Left hindlimb (tissue), 1 donor: ENCODE measurements at places on chromosomes 12 and 14.
A peak's percentile ranks its signal among the peaks of the same experiment; 100 is the strongest.

- DNase-seq, result no peak
Observed at GRCh38 chr14:54083549-54084239, 127.1 kb upstream of the BMP4 start.

- DNase-seq, result no peak
Observed at GRCh38 chr12:3049611-3050249, 27.4 kb upstream of the TSPAN9 start.

GRCh38 chr14:45048385-45048784 is 35.5 kb upstream of the PRPF39 start:
- DNase-seq, result no peak

GRCh38 chr12:20248646-20249045 is 119.7 kb upstream of the PDE3A start:
- no peak for DNase-seq

GRCh38 chr12:77060883-77061240 is 4.5 kb downstream of the E2F7 start:
- no peak for DNase-seq

DNA sequence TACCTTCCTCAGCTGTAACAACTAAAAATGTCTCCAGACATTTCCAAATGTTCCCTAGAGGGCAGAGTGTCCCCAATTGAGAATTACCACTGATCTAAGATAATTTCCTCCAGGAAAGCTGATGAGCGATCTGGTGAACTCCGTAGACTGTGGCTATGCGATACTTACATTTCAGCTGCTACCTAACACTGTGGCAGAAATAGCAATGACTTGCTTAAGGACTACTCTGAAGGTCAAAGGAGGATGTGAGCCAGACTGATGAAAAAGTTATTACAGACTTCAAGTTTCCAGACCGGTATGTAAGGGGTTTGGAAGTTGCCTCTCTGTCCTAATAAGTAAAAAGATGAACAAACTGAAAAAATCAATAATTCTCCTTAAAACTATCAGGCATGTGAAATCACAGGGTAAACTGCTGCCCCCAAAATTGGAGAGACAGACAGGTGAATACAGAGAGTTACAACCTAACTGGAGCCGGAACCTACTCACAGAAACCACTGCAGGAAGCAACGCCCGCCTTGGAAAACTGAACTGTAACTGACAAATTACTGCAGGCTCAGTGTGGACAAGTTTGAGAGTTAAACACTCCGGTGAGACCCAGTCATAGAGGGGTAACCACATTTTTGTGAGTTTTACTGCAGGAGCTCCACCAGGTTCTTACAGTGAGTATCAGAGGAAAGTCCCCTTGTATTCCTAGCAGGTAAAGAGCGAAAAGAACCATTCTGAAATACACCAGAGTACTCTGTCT is 60.0 kb upstream of the PARP11 start:
- DNase-seq, result no peak

DNA sequence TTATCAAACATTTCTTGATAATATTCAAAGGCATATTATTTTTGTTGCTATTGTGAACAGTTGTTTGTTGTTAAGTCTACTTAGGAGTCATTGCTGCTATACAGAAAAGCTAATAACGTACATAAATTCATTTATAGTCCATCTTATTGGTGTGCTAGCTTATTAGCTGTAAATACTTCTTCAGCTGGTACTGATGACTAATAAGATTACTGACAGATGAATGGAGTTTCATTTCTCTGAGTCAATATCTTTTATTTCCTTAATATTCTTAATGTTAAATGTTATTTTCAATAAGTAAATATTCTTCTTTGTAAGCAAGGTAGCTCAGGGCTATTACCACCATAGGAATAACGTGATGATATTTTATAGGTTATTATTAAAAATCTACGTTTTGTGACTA is 139.4 kb upstream of the SLCO1C1 start:
- DNase-seq, result no peak

DNA sequence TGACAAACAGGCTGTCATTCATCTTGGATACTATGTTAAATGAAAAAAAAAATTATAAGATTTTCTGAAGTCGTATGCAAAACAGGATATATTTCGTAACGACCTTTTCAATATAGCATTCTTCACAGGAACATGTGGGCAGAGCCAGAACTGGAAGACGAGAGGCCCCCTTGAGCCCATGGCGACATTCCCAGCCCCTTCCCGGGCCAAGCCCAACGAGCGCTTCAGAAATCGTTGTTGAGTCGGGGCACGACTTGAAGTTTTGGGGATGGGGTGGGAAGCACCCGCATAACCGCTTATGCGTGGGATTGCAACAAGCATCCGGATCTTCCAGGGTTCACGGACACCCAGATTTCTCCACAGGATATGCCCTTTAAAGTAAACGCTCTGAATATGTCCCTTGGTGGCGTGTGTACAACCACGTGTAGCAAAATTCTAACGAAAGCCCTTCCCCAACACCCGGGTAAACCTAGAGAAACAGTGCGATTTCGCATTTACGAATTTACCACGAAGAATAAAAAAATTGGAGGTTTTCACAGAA is 736 bp downstream of the C14orf39 start:
- DNase-seq, result peak; percentile 36

DNA sequence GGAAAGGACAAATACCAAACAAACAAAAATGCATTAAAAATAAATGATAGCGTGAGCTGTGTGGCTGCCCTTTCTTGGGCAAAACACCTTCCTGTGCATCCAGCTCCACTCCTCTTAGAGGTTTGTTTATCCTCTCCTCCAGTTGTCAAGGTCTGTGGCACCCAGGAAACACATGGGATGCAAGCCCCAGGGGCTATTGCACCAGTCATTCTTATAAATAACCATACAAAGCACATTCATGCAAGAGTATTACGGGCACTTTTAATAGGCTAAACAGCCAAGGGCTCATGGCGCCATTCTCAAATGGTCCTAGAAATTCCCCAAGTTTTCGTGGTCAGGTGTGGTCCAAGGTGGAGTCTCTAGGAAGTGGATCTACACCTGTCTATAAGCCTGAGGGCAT is 257.0 kb downstream of the DPF3 start:
- no peak for DNase-seq

GRCh38 chr14:61713724-61714437 is 18.6 kb downstream of the HIF1A start:
- DNase-seq, result no peak

DNA sequence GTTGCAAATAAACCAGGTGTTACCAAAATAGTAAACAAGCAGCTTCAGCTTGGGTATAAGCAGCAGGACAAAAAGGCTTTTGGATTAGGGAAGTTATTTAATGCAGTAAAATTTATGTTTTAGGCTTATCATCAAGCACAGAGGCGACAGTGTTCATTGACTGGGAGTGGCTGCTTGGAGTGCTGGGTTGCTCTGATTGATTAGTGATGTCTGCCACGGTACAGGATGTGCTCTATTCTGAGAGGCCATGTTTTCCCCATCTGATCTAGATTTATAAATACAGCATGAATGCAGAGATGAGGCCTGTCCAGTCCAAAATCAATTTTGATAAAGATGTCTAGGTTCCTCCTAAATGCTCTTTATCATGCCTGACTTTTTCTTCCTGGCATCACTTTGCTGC is 83.5 kb downstream of the MAP1LC3B2 start:
- DNase-seq, result no peak

DNA sequence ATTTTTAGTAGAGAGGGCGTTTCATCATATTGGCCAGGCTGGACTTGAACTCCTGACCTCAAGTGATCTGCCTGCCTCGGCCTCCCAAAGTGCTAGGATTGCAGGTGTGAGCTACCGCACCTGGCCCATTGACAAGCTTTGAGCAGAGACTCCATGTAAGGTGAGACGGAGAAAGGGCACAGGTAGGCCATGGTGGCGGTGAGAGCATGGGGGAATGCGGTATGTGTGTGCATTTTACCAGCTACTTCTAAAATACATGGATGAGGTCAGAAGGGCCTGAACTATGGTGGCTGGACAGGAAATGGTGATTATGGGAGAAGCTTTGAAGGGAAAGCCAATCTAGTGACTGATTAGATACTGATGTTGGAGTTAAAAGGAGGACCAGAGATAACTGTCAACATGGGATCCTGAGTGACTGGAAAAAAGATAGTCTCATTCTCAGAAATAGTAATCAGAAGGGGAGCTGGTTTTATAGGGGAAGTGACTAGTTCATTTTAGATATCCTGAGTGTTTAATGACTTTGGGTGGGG is 21.9 kb upstream of the PTPRB start:
- no peak for DNase-seq

DNA sequence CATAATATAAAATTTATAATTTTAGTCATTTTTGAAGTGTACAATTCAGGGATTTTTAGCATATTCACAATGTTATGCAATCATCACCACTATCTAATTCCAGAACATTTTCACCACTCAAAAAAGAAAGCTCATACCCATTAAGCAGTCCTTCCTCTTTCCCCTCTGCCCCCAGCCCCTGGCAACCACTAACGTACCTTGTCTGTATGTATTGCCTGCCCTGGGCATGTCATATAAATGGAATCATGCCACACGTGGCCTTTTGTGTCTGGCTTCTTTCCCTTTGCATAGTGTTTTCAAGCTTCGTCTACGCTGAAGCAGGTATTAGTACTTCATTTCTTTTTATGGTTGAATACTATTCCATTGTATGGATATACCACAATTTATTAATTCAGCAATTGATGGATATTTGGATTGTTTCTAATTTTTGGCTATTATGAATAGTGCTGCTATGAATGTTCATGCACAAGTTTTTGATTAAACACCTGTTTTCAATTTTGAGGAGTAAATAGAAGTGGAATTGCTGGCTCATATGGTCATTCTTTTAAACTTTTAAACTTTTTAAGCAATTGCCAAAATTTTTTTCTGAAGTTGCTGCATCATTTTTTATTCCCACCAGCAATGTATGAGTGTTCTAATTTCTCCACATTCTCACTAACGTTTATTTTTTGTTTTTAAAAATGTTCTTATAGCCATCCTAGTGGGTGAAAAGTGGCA is 1.6 kb upstream of the SSTR1 start:
- no peak for DNase-seq

DNA sequence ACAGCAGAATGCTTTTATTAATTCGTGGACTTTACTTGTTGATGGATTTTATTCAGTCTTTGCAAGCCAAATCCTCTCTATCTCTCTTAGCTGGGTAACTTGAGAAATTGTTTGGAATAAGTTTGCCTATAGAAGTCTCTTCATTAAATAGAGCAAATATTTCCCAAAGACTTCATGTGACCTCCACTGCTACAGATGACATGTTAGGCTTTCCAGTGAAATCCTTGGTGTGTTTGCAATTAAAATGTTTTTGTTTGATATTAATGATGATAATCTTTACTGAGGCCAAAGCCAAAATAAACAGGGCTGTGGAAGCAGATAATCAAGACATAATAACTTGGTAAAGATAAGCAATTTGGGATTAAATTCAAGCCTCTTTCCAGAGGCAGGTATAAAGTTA is 4.4 kb downstream of the MYF6 start:
- DNase-seq, result no peak

DNA sequence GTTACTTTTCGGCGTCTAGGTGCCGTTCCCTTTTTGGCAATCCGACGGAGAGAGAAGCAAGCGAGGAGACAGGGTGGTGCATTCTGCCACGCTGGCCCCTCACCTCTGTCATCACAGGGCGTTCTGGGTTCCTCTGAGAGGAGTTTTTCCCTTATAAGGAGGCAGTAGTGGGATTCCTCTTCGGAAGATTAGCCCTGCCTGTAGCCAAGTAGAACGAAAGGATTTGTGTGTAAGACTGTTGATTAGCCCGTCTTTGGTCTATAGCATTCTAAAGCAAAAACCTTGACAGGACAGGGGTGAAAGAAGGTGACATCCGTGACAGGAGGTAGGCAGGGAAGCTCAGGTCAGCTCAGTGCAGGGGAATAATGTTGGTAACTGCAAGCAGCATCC is 9.1 kb upstream of the NEMF start:
- DNase-seq, result peak; percentile 84

- DNase-seq, result no peak
Observed at GRCh38 chr14:71682337-71682736, 249.9 kb upstream of the RGS6 start.

DNA sequence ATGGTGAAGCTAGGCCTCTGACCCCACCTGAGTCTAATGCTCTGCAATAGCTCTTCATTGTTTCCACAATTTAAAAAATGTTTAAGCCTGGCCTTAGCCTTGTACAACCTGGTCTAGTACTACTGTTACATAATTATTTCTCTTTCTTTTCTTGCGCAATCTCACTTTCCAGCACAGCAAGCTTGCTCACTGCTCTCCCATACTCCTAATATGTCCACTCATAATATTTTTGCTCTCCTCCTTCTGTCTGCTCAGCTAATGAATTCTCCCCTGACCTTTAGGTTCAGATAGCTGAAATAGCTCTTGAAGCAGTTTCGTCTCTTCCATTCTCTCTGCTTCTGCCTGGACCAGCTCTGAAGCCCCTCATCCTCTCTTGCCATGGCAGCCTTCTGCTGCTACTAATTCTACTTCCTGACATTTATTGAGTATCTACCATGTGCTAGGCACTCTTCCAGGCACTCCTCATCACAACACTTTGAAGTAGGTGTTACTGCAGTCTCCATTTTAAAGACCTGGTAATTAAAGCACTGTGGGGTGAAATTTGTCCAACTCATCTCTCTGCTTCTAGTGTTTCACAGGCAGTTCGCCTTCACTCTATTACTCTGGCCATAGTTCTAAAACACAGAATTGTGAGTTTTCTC is 2.8 kb upstream of the SLC48A1 start:
- no peak for DNase-seq

DNA sequence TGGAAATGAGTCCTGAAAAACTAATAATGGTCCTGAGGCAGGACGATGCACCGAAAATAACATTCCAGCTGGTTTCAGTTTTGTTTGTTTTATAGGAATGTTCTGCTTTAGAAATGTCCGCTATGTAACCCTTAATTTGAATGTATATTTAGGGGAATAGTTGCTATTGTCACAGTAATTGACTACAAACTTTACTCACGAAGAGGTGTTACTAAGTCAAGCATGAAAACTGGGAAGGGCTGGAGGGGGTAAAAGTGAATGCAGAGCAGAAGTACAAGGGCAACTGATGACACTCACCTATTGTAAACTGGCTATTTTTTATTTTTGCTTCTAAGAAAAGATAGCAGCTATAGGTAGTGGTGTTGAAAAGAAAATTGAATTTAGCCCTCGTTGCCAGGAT is 230.7 kb upstream of the SYT10 start:
- DNase-seq, result no peak
